Stimulated activated CD4-positive, alpha-beta T cell treated with anti-CD3 and anti-CD28 coated beads, Interleukin-1b, Interleukin-23, amount 100 ng/mL, for 48 hours (primary cell): ENCODE measurements at places on chromosomes 11 and 22.

DNA sequence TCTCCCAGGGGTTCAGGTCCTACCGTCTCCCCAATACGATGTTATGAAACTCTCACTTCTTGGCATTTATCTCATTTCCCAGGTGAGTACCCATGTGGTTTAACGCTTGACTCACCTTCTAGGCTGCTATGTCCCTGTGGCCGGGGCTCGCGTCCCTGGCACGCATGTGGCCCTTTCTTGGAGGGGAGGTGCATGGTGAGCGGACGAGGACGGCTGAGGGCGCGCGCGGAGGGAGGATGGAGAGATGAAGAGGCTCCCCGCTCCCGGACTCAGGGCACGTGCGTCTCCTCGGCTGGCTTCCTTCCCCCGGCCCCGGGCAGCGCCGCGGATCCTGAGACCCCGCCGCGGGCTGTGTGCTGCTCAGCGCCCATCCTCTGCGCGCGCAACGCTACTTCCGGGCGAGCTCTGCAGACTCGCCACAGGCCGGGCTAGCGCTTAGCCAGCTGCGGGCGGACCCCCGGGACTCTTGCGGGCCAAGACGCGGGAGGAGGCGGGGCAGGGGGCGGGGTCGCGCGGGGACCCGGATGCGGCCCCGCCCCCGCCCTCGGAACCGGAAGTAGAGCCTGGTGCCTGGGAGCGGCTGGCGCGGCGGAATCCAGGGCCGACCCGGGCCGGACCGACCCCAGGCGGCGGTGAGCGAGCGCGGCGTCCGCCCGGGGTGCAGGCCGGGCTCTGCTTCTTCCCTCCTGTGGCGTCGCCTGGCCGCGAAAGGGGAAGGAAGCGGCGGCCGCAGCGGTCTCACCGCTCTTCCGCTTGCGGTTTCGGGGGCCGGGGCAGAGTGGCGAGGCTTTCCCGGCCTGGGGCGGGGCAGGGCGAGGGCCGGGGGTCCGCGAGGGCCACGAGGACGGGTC is at the start of gene CTTN:
TSS of gene CTTN (plus strand) at position 547 of the 851 bp plus-strand sequence. CDS start 8,769 bp downstream, outside the sequence.
- peak; percentile 66 for DNase-seq

DNA sequence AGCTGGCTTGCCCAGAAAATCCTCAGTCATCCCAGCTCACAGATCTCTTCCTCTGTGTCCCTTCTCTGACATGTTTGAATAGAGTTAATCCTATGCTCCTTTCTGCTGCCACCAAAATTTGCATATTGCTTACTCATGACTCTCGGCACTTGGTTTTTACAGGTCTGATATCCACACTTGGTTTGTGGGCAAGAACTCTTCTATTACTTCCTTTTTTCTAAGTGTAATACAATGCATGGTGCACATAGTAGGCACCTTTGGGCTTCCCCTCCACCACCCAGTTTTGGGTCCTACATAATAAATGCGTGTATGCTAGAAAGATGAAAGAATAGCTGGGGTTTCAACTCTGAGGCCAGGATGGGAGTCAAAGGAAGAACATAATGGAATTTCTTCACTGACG is 69.7 kb upstream of the GRK3 start:
- DNase-seq = no peak

- DNase-seq = peak; percentile 81
Observed at GRCh38 chr22:50542416-50542927, 3.2 kb upstream of the KLHDC7B start.

DNA sequence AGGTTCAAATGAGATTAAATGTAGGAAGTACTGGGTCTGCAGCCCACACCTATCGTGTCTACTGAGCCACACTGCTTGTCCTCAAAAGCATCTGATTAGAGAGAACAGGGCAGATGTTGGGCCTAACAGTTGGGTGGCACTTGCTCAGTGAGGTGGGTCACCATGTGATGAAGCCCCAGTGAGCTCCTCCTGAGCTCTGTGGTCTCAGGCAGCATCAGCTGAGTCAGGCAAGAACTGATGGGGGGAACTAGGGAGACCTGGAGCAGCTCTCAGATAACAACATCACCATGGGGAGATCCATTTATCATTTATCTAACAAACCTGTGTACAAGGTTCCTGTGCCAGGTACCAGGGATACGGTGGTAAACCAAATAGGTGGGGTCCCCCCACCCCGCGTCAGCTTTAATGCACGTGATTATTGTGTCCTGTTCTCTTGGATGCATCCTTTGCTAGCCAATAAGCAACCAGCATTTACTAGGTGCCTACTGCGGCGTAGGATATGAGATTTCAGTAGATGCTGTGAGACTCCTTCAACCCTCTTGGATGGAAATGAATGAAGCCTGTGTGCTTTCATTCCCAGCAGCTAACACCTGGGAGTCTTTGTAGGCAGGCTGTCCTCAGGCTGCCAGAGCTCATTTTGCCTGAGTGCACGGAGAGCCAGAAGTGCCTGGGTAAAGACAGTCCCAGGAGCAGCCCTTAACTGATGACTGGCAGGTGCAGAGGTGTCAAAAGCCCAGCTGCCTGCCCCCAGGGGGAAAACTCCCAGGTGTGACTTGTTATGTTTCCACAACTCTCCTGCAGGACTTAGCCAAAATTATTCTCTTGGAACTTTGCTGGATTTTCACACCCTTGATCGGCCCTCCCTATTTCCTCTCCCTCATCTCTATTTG is 73.6 kb upstream of the NARS2 start:
- DNase-seq = no peak

GRCh38 chr22:22600531-22601261 is 41.6 kb upstream of the PRAME start:
- DNase-seq = no peak

DNA sequence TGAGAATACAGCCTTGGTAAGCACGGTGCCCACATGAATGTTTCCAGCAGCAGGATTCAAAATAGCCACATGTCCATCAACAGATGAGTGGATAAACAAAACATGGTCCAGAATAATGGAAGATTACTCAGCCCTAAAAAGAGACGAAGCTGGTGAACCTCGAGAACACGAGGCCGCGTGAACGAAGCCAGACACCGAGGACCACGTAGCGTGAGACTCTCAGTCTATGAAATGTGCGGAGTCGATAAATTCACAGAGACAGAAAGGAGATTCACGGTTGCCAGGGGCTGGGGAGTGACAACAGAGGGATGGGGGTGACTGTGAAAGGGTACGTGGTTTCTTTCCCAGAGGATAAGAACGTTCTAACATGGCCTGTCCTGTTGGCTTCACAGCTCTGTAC is 2.9 kb upstream of the ASCL2 start:
- no peak for DNase-seq

DNA sequence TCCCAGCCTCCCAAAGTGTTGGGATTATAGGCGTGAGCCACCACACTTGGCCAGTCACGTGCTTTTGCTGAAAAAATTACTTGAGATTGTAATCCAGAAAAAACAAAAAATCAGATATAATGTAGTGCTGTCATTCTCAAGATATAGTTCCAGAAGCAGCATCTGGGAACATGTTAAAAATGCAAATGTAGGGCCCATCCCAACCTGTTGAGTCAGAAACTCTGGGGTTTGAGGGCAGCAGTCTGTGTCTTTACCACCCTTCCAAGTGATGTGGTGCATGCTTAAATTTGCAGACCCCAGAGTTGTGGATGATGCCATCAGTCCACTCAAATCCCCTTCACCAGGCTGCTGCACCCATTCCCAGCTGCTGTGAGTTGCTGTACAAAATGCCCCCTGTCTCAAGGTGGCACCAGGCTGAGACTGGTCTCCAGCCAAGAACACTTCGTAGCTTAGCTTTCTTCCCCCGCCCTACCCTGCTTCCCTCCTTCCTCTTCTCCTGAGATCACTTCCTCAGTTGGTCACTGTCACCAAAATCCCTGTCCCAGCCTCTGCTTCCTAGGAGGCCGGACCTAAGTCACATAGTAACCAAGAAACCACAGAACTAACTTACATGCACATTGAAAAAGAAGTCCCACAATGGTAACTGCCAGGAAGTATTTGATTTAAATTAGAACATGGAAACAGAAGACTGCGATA is 18.2 kb upstream of the ARRB1 start:
- no peak for DNase-seq

DNA sequence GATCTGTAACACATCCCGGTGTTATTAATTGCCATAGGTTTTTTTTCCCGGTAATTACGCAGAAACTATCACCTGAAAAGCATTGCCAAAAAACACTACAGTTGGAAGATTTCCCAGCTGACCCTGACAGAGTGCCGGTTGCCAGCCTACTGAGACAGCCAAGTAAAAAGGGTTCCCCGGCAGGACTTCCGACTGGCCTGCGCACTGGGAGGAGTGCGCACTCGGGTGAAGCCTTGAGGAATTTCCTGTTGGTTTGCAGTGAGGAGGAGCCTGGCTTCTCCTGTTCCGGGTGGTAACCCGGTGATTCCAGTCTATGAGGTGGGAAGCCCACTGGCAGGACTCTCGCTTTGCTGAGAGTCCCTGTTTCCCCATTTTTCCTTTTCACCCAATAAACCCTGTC is 52.1 kb downstream of the CNTF start:
- DNase-seq = no peak

DNA sequence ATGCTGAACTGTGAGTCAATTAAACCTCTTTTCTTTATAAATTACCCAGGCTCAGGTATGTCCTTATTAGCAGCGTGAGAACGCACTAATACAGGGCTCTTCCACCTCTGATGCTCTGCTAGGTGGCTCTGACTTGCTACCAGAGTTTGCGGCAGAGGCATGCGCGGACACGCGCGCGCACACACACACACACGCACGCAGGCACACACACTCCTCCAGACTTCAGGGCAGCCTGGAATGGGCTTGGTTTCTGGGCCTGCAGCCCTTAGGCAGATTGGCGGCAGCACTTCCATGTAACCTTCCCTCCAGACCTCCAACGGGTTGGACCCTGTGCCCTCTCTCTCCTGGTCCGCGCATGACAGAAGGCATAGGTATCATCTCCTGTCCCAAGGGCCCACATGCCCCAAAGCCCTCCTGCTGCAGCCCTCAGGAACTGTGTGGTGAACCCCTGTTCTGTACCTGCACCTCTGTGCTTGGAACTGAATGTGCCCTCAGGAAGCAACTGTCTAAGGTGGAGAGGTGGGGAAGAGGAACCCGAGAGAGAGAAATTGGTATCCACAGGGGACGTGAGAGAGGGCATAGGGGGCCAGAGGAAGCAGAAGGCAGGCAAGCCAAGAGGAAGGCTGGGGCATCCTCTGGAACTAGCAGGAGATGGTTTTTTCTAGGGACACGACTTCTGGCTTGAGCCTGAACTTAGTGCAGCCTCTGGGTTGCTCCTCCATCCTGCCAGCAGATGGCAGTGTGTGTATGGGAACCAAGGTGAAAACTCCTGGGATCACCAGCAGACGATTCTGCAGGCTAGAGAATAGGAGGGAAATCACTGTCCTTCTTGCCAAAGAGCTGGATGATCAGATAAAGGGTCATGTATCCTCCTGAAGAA is 23.4 kb upstream of the RIC3 start:
- DNase-seq = peak; percentile 34

DNA sequence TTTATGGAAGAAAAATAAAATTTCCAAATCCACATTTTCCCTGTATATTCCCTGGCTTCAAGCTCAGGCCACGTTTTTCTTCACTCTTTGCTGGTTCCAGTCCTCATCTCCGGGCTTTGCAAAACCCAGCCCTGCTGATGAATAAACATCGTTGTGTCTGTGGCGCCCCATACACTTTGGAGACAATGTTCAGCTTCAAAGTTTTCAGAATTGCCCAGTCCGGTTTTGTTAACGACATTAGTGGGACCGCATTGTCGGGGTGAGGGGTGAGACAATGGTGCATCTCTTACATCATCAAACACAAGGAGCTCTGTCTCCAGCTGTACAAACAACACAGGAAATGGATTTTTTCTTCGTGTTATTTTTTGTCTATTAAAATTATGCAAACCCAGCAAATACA is 53.4 kb upstream of the HTATIP2 start:
- DNase-seq = no peak

DNA sequence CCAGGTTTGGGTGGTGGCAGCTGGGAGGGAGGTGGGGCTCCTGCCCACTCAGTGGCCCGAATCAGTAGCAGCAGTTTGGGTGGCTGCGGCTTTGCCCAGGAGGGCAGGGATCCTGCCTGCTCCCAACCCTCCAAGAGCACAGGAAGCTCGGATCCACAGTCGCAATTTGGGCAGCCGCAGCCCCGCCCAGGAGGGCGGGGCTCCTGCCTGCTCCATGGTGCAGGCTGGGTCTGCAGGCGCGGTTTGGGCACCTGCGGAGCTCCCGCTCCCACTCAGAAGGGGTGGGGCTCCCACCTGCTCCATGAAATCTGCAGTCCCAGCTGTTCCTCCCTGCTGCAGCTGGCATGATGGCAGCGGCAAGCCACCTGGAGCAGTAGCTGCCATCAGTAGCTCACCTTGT is 38.1 kb upstream of the CALCB start:
- DNase-seq = no peak

DNA sequence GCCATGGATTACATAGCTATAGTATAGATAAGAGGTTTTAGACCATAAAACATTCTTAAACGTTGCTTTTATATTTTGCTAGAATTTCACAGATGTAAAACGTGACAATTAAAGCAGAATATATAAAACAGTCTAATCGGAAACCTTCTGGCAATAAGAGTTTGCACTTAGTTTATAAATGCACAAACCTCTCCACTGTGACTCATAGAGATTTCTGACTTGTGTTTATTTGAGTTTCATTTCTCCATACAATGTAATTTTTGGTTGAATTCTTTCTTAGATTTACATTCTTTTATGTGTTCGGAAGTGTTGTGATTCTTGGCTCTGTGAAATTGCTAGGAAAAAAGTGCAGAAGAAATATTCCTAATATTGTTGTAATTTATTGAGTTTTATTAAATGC is 288.7 kb upstream of the CTSC start:
- DNase-seq = no peak

DNA sequence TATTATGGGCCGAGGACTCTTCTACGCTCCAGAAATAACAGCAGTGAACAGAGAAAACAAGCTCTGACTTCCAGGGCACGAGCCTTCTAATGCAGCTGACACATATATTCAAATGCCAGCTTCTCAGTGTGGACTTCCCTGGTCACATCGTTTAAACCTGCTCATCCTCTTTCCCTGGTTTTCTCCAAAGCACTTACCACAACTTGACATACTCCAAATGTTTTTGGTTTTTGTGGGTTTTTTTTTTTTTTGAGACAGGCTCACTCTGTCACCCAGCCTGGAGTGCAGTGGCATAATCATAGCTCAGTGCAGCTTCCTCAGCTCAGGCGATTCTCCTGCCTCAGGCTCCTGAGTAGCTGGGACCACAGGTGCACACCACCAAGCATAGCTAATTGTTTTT is 105.5 kb downstream of the MICAL3 start:
- DNase-seq = no peak

GRCh38 chr22:38348751-38349496 is 31.7 kb upstream of the CSNK1E start:
- no peak for DNase-seq

GRCh38 chr22:29636751-29637150 is 33.3 kb downstream of the NF2 start:
- no peak for DNase-seq

DNA sequence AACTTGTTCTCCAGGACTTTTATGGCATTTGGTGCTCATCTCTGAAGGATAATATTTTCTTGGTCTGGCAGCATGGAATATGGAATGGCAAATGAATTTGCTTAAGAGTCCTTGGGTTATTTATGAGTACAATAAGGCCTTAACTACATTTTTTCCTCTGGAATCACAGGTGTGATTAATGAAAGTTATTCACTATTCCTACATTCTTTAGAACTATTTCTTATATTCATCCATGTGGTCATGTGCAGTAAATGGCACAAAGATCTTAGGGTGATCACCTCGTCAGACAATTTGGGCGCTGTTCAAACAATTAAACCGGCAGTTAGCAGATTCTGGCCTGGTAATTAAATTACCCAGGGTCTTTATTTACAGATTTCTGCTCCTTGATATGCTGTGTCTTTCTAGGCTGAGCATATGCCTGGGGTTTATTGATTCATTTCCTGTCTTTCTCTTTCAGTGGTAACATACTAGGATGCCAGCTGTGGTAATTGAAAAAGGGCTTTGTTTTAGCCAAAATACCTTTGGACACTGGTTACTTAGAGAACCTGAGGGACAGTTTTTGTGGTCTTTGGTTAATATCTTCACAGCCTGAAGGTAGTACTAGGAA is 31.6 kb downstream of the SIK2 start:
- DNase-seq = no peak
